T-cell (primary cell): ENCODE measurements at places on chromosomes 7 and 10. TPM values are rescaled to one million over a fixed set of nuclear protein-coding genes. Genes with fewer than 3 reads are reported as not detected.

CAV2 gene
- total RNA-seq = not detected

DGKI gene
- not detected for total RNA-seq

TMEM213 gene
- not detected for total RNA-seq

NXPH1 gene
- not detected for total RNA-seq

PAX4 gene
- not detected for total RNA-seq

GRCh38 chr10:74875068-74875467 lies 48.7 kb downstream of the KAT6B start:
- H3K4me3 ChIP-seq = no peak overlapping the region
- no peaks in the 10 kb centered on the region for H3K27me3 ChIP-seq
- no peak overlapping the region for H3K27ac ChIP-seq
- no peaks in the 10 kb centered on the region for H3K36me3 ChIP-seq
- no peak for DNase-seq

GRCh38 chr7:2044883-2045471 lies 187.8 kb downstream of the MAD1L1 start:
- no peak overlapping the region for H3K27ac ChIP-seq
- peaks cover 4% of the 10 kb centered on the region for H3K27me3 ChIP-seq
- peaks cover 28% of the 10 kb centered on the region for H3K4me1 ChIP-seq

DNA sequence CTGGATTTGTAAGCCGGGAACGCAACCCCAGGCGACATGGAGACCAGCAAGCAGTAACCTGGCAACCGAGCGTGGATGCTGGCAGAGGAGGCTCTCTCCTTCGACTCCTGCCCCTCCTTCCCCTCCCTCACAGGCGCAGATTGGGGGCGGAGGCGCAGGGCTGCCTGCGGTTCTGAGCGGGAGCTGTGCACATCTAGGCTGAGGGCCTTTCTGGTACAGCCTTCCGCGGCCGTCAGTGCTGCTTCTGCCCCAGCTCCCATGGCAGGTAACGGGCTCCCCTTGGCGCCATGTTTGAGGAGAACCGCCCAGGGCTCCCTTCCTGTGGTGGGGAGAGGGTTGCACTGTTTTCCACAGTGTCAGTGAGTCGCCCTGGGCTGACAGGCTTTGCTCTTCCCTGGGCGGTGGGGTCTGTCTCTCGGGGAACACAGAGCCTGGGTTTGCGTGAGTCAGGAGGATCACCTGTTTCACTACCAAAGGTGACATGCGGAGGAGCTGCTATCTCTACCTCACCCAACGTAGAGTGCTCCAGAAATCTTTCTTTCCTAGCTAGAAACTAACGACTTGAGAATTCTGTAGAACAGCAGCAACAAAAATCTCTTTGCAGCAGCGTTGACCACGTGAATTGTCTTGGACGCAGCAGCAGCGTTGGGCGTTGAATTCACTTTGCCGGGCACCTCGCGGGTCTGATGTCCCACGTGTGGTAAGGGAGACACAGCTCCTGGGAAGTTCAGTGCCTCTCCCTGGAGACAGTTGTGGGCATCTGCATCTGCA lies 154.8 kb upstream of the COBL start:
- no peak for DNase-seq
- H3K36me3 ChIP-seq = no peaks in the 10 kb centered on the region
- peaks cover 2% of the 10 kb centered on the region for H3K4me1 ChIP-seq
- peaks cover 12% of the 10 kb centered on the region for H3K27me3 ChIP-seq
- H3K27ac ChIP-seq = no peak overlapping the region

DNA sequence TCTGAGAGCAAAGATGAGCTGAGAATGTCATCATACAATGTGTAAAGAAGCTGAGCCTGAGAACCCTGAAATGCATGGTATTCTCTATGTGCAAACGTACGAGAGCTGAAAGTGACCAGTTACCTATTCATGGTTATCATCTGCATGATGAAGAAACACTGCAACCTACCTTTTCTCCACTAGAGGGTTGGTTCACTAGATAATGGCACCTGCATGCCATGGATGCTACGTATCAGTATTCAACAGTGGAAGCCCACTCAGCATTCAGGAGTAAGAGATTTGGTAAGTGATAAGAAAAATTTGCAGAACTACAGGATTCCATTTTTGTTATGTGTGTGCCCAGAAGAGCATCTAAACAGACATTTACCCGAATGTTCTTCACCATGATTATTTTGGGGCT lies 145.4 kb downstream of the PTPRN2 start:
- H3K27ac ChIP-seq = no peak overlapping the region
- H3K4me3 ChIP-seq = no peak overlapping the region
- no peak for DNase-seq
- no peaks in the 10 kb centered on the region for H3K36me3 ChIP-seq

DNA sequence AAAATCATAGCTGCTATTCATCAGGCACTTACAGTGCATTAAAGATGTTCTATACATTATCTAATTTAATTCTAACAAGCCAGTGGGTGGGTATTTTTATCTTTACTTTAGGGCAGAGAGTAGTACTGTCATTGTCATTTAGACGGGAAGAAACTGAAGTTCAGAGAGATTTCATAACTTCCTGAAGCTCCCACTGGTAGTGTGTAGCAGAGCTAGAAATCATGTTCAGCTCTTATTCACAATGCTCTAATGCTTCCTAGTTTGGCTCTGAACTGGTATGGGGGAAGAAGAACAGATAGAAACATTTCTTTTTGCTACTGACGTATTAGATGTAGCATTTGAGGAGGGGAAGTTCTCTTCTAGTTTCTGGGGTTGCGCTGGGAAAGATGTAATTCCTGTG lies 116.7 kb downstream of the CYP26A1 start:
- H3K27ac ChIP-seq = no peak overlapping the region
- DNase-seq = no peak
- H3K4me3 ChIP-seq = no peak overlapping the region
- H3K36me3 ChIP-seq = no peaks in the 10 kb centered on the region
- no peaks in the 10 kb centered on the region for H3K27me3 ChIP-seq

GRCh38 chr7:32191305-32191704 lies 121.1 kb upstream of the PDE1C start:
- no peaks in the 10 kb centered on the region for H3K27me3 ChIP-seq
- no peaks in the 10 kb centered on the region for H3K36me3 ChIP-seq
- no peak overlapping the region for H3K27ac ChIP-seq
- H3K4me1 ChIP-seq = no peaks in the 10 kb centered on the region

GRCh38 chr10:22434521-22434920 lies 89.2 kb downstream of the SPAG6 start:
- H3K27me3 ChIP-seq = no peaks in the 10 kb centered on the region
- H3K36me3 ChIP-seq = no peaks in the 10 kb centered on the region
- H3K4me1 ChIP-seq = peaks cover 19% of the 10 kb centered on the region
- H3K4me3 ChIP-seq = no peak overlapping the region
- no peak overlapping the region for H3K27ac ChIP-seq

- no peaks in the 10 kb centered on the region for H3K4me1 ChIP-seq
- no peaks in the 10 kb centered on the region for H3K36me3 ChIP-seq
- H3K4me3 ChIP-seq = no peak overlapping the region
- DNase-seq = no peak
- peaks cover 14% of the 10 kb centered on the region for H3K27me3 ChIP-seq
These were observed 102.4 kb downstream of the PTPN20 start for GRCh38 chr10:47013507-47014154.

DNA sequence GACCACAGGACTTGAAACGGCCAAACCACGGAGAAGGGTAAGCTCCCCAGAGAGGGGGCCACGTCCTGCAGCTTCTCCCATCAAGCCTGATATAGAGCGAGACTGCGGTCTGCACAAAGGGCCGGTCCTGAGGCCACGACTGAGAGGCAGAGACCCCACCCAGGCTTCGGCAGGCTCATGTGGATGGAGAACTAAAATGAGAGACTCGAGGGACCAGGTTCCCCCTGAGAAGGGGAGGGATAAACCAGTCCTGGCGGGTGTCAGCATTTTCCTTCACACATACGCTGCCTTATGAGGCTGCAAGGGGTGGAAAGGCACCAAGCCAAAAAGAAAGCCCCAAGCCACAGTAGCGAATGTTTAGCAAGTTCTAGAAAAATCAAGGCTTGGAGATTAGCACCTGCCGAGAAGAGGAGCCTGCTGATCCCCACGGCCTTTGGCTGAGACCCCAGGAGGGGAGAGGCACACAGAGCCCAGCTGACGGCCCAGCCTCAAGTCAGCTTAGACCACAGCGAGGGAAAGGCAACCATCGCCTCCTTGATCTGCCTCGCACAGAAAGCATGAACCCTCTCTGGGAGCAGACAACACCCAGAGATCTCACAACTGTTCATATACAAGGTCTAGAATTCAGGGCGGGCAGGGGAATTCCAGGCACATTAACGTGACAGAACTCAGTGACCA lies 92.6 kb upstream of the RNF32 start:
- H3K4me1 ChIP-seq = no peaks in the 10 kb centered on the region
- no peak overlapping the region for H3K4me3 ChIP-seq
- no peak for DNase-seq
- H3K36me3 ChIP-seq = no peaks in the 10 kb centered on the region
- no peak overlapping the region for H3K27ac ChIP-seq
- no peaks in the 10 kb centered on the region for H3K27me3 ChIP-seq

GRCh38 chr10:34192646-34193045 lies 622.5 kb downstream of the PARD3 start:
- H3K27me3 ChIP-seq = no peaks in the 10 kb centered on the region
- H3K36me3 ChIP-seq = no peaks in the 10 kb centered on the region
- no peak overlapping the region for H3K4me3 ChIP-seq
- H3K4me1 ChIP-seq = no peaks in the 10 kb centered on the region
- DNase-seq = no peak

- no peak overlapping the region for H3K4me3 ChIP-seq
- no peak for DNase-seq
- H3K36me3 ChIP-seq = peaks cover 2% of the 10 kb centered on the region
- no peaks in the 10 kb centered on the region for H3K27me3 ChIP-seq
- no peaks in the 10 kb centered on the region for H3K4me1 ChIP-seq
These were observed 134.3 kb downstream of the ZMYND11 start for GRCh38 chr10:269440-270074.
